GM12892 (cell line): ENCODE measurements at places on chromosomes 6 and 20.

- no peak for DNase-seq
Observed at GRCh38 chr6:45450831-45451230, 73.1 kb upstream of the SUPT3H start.

DNA sequence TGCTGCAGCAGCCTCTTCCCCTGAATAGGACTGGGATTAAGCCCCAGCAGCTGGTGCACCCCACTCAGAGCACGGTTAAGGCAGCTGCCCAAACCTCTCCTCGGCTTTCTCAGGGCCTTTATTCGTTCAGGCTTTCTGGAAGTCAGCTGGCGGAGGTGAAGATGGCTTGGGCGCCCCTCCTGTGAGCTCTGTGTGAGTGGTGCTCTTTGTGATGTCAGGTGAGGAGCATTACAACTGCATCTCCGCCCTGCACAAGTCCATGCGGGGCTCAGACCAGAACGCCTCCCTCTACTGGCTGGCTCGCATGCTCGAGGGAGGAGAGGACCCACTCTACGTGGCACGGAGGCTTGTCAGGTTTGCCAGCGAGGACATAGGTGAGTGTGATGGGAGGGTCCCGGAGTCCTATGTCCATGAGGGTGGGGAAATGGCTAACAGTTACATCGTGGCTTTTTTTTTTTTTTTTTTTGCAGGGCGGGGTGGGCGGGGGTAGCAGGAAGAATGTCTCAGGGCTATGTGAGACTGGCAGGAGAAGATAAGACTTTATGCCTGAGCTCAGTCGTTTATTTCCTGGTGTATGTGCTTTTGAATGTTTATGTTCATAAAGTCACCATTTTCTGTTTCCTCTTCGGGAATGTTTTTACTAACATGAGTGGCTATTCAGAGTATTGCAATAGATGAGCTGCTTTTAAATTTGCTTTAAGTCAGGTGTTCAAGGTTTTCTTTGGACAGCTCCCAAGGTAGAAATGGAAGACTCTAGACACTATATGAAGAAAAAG is 18.2 kb downstream of the WRNIP1 start:
- no peak for DNase-seq

DNA sequence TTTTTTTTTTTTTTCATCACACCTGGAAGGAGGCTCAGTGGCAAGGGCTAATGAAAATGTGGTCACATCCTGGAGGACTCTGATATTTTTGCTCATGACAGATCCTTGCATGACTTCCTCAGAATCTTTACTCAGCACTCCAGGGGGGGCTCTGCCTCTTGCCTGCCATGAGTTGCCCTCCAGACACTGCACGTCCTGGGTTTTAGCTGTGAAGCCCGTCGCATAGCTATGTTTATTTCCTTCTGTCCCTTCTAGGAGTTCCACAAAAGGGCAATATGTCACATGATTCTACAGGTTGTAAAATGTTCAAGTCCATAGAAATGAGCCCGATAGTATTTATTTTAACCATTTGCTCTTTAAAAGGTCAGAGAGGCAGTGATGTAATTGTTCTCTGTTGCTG is 18.2 kb downstream of the MAS1 start:
- no peak for DNase-seq

GRCh38 chr6:36676141-36677058 is 2.1 kb upstream of the CDKN1A start:
- DNase-seq: no peak

- DNase-seq: no peak
Observed at GRCh38 chr20:64058536-64058935, 4.5 kb upstream of the TCEA2 start.

- no peak for DNase-seq
Observed at GRCh38 chr20:61594198-61594597, 342.1 kb downstream of the CDH4 start.

DNA sequence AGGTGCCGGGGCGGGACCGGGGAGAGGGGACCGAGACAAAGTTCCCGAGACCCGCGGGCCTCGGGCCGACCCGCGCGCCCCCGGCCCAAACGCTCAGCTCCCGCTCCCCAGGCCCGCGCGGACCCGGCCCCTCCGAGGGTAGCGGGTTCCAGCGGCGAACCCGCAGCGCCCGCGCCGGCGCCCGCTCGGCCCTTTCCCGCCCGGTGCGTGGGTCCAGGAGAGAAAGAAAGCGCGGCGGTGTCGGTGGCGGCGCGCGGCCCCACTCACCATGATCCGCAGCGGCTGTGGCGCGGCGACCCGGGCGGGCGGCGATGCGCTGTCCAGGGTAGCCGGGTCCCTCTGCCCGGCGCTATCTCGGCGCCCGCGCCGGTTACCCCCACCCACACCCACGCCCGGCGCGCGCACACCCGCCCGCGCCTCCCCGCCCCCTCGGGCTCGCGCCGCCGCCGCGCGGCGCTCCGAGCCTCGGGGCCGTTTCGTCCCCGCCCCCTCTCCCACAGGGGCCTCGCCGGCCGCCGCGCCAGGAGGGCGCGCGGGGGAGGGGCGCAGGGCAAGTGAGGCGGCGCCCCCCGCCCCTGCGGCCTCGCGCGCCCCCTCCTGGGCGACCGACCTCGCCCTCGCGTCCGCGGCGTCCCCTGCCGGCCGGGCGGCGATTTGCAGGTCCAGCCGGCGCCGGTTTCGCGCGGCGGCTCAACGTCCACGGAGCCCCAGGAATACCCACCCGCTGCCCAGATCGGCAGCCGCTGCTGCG is at the start of gene ELOVL2:
Gene ELOVL2, minus strand, starts transcription at position 345 of the 751 bp plus-strand sequence. Its CDS starts 75 bp downstream, at position 270.
- DNase-seq: peak; percentile 37

DNA sequence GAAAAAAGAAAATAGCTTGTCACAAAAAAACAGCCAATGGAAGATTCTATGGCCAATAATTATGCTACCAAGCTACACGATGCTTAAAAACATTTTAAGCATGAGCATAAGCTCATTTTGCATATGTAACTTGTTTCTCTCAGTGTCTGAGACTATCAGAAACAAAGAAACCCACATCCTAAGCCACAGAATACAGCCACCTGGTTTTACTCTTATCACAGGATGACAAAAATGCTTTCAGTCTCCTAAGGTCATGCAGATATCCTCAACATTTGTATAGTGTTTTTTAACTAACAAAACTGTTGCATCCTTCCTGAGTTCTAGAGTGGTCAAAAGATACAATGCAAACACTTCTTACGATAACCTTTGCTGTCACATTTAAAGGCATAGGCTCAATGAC is 172.1 kb upstream of the RUNX2 start:
- peak; percentile 9 for DNase-seq

DNA sequence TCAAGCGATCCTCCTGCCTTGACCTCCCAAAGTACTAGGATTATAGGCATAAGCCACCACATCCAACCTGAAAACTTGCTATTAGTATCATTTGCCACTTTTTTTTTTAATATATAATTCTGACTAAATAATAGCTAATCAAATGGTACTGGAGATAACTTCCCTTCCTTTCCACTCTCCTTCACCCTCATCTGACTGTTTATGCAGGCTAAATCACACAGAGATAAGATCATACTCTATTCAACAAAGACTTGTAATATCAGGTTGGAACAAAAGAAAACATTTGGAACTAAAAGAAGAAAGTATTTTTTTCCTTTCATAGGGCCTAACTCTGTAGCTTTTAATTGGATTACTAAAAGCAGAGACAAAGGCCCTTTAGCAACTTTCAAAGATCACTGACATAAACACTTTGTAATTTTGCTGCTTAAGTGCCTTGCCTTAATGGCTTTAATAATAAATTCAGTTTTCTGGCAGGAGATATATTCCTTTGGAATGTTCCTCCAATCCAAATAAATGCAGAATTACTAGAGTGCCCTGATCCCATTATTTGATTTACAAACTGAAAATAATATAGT is 198.7 kb upstream of the ASCC3 start:
- no peak for DNase-seq

DNA sequence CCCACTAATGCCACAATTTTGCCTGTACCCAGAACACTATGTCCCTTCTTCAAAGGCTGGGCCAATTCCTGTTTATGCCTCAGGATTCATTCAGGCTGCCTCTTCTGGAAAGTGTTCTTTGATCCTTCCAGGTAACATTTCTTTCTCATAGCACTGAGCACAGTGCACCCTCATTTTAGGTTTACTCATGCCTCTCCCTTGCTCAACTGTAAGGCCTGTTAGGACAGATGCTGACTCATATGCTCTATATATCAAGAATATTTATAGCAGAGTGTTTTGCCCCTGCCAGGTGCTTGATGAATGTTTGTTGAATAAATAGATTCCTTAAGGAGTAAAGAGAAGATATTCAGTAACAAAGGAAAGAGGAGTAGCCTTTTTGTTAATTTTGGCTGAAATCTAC is 263.9 kb downstream of the PHF3 start:
- DNase-seq: no peak
